ENCODE measurements at places on chromosomes 16 and 17.

GRCh38 chr17:38660097-38661025 is 14.4 kb downstream of the EPOP start:
- no peak for DNase-seq

- DNase-seq: no peak
Observed at GRCh38 chr16:54750249-54750648, 180.4 kb upstream of the IRX5 start.

DNA sequence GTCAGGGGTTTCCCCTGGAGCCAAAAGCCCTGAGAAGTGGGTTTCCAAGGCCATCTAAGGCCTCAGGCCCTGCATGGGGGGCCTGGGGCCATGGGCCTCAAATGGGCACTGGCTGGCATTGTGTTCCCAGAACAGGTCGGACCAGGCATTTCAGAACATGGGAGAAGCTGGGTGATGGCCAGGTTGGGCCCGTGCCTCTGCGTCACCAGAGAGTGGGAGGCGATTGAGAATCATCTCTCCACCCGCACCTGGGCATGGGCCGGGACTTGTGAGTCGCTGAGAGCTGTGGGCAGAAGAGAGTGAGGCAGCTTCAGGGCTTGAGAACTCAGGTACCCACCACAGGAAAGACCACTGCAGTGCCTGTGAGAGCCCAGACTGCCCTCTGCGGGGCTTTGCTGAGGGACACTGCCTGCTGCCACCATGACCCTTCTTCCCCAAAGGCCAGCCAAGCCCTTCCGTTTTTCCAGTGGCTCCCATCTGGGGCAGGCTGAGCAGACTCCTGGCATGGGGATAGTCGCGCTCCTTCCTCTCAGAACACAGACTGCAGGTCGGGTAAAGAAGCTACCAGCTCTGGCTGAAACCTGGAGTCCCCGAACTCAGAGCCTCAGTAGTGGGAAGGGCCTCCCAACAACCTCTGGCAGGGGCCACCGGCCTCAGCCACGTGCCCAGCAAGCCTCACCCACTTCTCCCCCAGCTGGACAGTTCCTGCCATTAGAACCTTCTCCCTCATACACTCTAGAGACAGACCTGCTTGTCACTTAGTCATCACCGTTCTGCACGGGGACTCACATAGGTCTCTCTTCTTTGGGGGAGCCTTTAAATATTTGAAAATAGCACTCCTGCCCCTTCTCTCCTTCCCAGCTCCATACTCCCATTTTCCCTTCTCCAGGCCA is 1.6 kb downstream of the RAB11FIP4 start:
- DNase-seq: no peak

- DNase-seq: no peak
Observed at GRCh38 chr17:28519236-28519635, 13.1 kb downstream of the FOXN1 start.

DNA sequence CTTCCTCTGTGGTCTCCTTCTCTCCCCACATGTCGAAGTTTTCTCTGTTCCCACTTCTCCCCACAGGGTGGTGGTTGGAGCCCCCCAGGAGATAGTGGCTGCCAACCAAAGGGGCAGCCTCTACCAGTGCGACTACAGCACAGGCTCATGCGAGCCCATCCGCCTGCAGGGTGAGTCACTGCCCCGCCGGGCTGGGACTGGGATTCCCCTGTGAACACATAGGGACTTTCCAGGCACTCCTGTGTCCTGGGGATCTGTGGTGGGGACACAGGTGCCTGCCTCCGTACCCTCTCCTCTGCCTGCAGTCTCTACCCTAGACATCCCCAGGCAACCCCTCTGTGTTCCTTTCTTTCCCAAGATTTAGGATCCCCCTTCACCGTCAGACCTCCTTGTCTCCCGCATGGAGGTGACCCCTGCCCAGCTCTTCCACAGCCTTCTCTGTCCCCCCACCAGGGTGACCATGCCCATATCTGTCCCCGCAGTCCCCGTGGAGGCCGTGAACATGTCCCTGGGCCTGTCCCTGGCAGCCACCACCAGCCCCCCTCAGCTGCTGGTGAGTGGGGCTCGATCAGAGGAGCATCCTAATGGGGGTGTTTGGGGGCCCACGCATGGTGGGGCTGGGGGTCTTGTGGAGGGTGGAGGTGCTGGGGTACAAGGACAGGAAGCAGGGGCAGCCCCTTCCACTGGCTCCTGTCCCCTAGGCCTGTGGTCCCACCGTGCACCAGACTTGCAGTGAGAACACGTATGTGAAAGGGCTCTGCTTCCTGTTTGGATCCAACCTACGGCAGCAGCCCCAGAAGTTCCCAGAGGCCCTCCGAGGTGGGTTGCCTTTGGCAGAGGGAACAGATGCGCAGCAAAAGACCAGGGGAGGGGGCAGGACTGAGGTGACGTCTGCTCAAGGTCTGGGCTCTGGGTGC is 5.8 kb downstream of the ITGAM start:
- DNase-seq: peak; percentile 3

DNA sequence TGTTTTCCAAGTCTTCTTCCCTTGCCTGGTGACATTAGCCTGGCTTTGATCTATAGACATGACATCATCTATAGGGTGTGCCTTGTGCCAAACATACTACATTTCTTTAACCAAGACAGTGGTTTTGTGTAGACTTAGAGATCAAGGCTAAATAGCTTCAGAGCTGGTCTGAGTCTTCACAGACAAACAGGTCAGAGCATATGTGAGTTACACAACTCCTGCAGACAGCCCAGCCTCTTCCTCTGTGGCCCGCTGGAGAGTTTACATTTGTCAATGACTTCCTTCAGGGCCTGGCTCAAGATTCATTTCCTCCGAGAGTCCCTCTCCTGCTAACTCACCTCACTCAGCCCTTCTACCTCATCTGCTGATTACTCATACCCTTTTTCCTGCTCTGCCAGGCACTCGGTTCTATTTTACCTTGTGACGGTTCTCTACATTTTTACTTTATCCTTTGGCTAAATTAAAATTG is 73.1 kb upstream of the TANC2 start:
- no peak for DNase-seq

- DNase-seq: no peak
Observed at GRCh38 chr16:10087151-10087550, 95.1 kb downstream of the GRIN2A start.

DNA sequence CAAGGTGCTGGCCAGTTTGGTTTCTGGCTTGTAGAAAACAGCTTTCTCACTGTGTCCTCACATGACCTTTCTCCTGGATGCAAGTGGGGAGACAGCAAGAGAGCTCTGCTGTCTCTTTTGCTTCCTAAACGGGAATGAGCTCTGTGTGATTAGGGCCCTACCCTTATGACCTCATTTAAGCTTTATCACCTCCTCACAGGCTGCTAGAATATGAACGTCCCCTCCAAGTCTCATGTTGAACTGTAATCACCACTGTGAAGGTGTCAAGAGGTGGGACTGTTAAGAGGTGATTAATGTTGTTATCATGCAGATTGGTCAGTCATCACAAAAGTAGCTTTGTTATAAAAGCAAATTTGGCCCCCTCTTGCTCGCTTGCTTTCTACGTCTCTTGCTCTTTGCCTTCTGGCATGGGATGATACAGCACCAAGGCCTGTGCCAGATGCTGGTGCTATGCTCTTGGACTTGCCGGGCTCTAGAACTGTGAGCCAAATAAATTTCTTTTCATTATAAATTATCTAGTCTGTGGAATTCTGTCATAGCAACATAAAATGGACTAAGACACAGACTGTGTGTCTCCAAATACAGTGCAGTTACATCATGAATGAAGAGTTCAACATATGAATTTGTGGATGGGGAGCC is 14.8 kb upstream of the POLR3E start:
- no peak for DNase-seq

DNA sequence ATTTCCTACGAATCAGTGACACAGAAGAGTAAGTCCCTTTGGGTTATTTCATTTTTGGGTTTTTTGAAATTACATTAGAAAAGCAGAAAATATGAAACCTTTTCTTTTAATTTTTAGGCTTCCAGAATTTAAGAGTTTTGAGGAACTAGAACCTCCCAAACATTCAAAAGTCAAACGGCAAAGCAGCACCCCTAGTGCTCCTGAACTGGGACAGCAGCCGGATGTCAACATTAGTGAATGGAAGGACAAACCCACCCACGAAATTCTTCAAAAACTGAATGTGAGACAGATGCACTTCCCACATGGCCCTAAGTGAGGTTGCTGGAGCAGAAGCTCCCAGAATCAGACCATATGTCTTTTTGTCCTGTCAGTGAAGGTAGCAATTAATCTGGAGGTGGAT is 199.4 kb downstream of the PHKB start:
- DNase-seq: no peak

DNA sequence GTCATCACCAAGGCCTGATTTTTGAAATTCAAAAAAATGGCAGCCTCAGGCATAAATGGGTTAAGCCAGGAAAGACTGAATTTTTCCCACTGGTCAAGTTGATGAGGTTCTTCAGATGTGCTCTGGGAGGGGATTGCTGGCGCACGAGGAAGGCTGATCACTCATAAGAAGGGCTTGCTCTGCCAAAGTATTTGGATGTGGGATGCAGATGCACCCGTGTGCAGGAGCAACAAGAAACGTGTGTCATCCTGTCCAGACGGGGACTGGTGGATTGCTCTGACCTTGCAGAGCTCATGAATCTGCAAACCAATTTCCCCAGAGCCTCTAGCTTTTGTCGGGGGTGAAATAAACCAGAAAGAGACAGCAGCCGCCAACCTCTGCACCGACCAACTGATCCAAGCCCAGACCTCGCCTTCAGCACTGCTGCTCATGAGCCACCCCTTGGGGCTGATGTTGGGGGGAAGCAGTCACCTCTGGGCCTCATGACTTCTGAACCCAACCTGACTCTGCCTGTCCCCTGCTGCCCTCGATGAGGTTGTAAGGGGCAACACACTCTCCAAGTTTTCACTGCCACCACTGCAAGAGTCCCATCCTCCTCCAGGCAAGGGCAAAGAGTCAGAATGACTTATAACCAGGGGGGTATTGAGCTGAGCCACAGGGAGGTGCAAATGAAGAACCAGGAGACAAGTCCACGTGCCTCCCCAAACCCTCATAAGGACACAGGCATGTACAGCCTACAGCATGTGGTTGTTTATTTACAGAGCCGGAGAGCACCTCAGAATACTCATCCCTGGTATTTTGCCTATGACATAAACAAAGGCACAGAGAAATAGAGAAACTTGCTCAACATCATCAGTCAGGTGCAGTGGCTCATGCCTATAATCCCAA is 452.0 kb downstream of the SOX9 start:
- DNase-seq: no peak

DNA sequence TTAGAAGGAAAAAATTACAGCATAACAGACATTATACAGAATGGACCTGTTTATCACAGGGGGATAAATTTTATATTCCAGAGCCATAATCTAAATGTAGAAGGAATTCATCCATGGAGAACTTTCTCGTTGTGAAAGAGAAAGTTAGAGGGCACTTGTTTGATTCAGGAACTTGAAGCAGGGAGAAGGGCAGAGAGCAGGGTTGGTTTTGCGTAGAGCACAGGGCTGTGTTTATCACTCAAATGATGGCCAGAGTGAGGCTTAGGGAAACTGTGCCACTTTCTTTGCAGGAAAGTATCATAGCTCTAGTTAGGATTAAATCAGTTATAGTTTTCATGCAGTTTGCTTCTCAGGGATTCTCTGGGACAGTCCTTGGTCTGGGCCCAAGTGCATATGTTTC is 29.1 kb upstream of the MED13 start:
- DNase-seq: no peak

GRCh38 chr16:53826658-53827057 is 122.7 kb downstream of the FTO start:
- DNase-seq: no peak

- no peak for DNase-seq
Observed at GRCh38 chr17:71460943-71461342, 659.9 kb upstream of the SOX9 start.

DNA sequence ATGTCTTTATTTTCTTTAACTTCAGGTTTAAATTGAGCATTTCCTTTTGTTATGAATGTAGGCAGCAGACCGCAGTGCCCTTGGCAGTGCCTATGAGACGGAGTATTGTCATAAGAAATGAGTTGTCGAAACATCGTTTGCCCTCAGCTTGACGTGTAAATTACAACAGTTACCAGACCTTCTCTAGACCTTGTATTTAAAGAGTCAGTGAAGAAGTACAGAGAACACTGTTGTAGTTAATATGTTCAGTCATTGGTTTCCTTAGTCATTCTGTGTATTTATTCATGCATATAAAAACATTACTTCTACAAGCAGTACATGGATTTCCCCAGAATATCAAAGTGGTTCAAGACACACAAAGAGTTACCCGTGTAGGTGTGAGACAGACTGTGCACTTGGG is 19.0 kb downstream of the IRF8 start:
- DNase-seq: no peak

GRCh38 chr16:11700264-11701029 is 32.2 kb downstream of the SNN start:
- DNase-seq: no peak

GRCh38 chr17:50765454-50766221 is 1.7 kb downstream of the ANKRD40CL start:
- no peak for DNase-seq

GRCh38 chr17:73879987-73880386 is 235.7 kb upstream of the SDK2 start:
- DNase-seq: no peak

GRCh38 chr16:11327277-11328171 is 17.7 kb upstream of the RMI2 start:
- no peak for DNase-seq

GRCh38 chr17:73643001-73643851 is 1.0 kb downstream of the SDK2 start:
- DNase-seq: no peak
